D721Med (cell line): ENCODE measurements at places on chromosomes 13 and 19.

DNA sequence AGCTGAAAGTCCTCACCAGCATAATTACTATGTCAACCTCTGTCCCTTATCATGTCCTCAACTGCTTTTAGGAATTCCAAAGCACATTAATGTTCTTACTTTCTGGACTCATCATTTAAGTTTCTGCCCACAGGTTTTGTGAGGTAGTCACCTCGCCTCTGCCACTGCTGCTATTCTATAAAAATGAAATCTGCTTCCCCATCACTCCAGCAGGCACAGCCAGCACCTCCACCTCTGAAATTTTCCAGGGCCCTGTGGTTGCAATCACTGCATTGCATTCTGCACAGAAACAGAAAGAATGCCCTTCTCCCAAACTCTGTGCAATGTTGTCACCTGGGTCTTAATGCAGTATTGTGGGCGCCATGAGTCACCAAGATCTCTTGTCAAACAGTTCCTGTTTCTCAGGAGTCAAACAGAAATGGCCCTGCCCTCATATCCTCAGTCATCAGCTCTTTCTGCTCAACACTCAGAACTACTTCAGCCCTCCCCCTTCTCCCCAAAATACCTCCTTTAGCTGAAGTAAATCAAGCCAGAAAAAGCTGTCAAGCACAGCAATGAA is 529.2 kb upstream of the NBEA start:
- DNase-seq: no peak

DNA sequence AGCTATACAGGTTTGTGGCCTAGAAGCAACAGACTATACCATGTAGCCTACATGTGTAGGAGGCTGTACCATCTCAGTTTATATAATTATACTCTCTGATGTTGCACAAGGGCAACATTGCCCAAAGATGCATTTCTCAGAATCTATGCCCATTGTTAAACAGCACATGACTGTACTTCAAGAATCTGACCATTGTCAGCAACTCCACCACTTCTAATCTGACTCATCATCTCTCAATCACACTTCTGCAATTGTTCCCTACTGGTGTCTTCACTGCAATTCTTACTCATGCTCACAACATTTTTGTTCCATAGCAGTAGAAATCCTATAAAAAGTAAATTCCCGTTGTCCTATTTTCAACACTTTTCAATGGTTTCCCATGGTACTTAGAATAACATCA is 63.9 kb upstream of the ATXN8OS start:
- no peak for DNase-seq

DNA sequence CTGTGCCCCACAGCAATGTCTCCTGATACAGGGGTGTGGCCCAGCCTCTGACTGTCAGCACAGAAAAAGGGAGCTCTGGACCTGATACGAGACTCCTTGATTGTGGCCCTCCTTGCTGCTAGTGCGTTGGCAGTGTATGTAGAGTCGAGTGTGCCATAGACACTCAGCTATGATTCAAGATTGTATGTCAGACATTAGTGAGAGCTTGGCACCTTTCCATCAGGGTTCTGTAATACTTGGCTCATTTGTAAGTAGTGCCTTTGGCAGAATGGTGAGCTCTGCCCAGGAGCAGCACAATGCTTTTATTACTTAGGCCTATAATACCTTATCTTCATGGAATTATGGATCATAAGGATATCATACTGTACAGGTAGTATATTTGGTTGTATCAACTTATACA is 83.4 kb downstream of the ATP8A2 start:
- no peak for DNase-seq

DNA sequence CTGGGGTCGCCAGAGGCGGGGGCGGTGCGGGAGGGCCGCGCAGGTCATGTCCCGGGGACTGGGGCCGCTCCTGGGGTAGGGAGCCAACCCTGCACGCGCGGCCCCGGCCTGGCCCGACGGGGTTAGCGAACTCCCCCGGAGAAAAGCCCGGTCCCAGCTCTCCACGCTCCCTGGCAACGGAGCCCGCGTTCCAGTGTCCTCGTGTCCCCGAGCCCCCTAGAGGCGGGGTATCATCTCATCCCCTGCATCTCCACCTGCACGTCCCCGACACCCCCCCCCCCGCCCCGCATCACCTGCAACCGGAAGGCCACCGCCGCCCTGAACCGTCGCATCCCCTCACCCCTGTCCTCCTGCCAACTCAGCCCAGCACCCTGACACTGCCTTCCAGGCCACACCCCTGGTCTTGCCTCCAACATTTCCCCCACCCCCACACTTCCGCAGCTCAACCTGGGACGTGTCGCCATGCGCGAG is 2.7 kb downstream of the WDR88 start:
- DNase-seq: no peak

DNA sequence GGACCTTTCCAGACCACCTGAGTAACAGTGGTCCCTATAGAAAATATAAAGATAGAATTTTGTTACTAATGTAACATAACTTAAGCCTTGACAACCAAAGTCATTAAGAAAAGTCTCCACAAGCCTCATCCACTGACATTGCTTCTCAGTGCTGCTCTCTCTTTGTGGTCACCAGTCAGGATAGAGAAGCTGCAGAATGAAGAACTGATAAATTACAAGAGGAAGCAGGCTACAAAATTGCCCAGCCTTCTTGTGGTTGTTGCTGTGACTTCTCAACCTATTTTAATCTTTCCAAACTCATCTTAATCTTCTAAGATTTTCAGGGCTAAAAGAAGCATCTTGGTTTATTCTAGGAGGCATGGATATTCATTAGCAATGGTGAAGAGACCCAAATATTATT is 343.8 kb downstream of the MZT1 start:
- no peak for DNase-seq

DNA sequence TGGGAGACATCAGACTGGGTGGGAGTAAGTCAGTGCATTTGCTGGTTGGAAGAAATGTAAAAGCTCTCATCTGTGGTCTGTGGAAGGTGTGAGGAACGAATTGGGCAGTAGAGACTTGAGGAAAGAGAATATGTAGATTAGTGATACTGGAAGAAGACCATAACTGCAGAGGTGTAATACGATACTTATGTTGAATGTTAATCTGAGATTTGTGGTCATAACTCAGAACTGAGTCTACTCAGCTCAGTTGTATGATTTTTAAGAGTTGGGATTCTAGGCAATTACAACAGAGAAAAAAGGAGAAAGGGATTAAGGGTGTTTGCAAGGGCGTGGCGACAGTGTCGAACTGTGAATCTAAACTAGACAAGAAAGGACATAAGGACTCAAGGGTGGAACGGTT is 3.2 kb upstream of the IL17D start:
- DNase-seq: no peak

- DNase-seq: no peak
Observed at GRCh38 chr19:40499320-40499719, 32.5 kb downstream of the SPTBN4 start.
